Caco-2 (cell line): ENCODE measurements at places on chromosomes 11 and 22. TPM values are rescaled to one million over a fixed set of nuclear protein-coding genes. Genes with fewer than 3 reads are reported as not detected.

- H3K4me3 ChIP-seq: no peak overlapping the region
- peaks cover 36% of the 10 kb centered on the region for H3K4me1 ChIP-seq
- H3K36me3 ChIP-seq: no peaks in the 10 kb centered on the region
- DNase-seq: no peak
- H3K27me3 ChIP-seq: no peaks in the 10 kb centered on the region
Observed at GRCh38 chr11:77174559-77174958, 46.5 kb downstream of the MYO7A start.

- no peaks in the 10 kb centered on the region for H3K36me3 ChIP-seq
- no peak overlapping the region for H3K4me3 ChIP-seq
- H3K4me1 ChIP-seq: no peaks in the 10 kb centered on the region
- H3K27ac ChIP-seq: no peak overlapping the region
- H3K27me3 ChIP-seq: no peaks in the 10 kb centered on the region; the same call in 1 of the 2 replicates
- DNase-seq: no peak
Observed at GRCh38 chr22:49616356-49617231, 211.1 kb downstream of the BRD1 start.

The PLEKHB1 gene
- total RNA-seq: 12.7 and 15.5 TPM in 2 replicates

GRCh38 chr11:58771458-58771855 is 39.7 kb upstream of the GLYAT start:
- no peaks in the 10 kb centered on the region for H3K36me3 ChIP-seq
- H3K27me3 ChIP-seq: no peaks in the 10 kb centered on the region
- H3K27ac ChIP-seq: peak overlapping the region; percentile 72
- no peak for DNase-seq

The LRRC4C gene
- not detected in 2 replicates for total RNA-seq

DNA sequence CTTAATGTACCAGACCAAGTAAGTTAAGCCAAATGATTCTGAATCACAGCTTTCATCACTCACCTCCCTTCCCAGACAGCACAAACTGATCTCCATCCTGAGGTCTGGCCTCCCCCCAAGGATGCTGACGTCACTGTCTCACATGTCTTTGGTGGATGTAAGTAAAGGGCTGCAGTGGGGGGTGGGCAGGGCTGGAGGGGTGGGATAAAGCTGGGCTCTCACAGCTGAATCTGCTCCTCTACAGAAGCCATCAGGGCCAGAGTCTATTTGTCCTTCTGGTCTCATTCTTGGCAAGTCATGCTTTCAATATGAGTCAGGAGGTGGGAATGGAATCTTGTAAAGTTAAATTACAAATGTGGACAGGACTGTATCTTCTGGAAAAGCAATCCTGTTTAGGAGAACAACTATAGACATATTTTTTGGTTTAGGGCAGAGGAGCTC is 32.7 kb downstream of the P4HA3 start:
- no peak overlapping the region for H3K27ac ChIP-seq
- no peaks in the 10 kb centered on the region for H3K27me3 ChIP-seq
- no peaks in the 10 kb centered on the region for H3K36me3 ChIP-seq
- no peak for DNase-seq
- H3K4me3 ChIP-seq: no peak overlapping the region

DNA sequence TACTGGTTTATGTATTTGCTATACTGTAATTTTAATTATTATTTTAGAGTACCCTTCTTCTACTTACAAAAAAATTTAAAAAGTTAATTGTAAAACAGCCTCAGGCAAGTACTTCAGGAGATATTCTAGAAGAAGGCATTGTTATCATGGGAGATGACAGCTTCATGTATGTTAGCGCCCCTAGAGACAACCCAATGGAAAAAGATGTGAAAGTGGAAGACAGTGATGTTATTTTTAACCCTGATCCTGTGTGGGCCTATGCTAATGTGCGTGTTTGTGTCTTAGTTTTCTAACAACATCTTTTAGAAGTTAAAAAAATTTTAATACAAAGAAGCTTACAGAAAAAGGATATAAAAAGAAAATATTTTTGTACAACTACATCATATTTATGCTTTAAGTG is 205.0 kb downstream of the FAM76B start:
- H3K36me3 ChIP-seq: no peaks in the 10 kb centered on the region
- DNase-seq: no peak
- no peaks in the 10 kb centered on the region for H3K4me1 ChIP-seq
- no peak overlapping the region for H3K4me3 ChIP-seq
- H3K27me3 ChIP-seq: no peaks in the 10 kb centered on the region
- H3K27ac ChIP-seq: no peak overlapping the region

DNA sequence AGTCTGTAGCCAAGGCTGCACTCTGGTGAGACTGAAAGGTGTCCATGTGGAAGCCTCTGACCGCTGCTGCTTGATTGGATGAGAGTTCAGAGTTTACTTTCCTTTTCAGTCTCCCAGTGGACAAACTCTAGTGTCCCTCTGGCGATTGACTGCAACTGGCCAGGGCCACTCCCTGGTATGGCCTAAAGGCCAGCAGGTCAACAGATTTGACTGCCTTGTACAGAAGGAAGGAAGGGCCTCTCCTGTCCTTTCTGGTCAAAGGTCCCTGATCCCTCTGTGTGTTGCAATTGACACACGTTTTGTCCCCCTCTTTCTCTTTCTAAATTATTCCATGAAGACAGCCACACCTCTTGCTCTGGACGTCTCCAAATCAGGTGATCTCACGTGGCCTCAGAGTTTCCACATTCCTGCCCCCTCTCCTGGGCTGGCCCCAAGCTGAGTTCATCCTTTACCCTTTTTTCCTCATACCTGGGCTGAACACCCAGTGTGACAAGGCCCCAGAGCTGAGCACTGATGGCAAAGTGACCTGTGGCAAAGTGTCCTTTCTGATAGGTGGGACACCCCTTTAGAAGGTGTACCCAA is 18.7 kb upstream of the FBLN1 start:
- H3K4me3 ChIP-seq: no peak overlapping the region
- DNase-seq: peak; percentile 94
- H3K36me3 ChIP-seq: no peaks in the 10 kb centered on the region
- no peaks in the 10 kb centered on the region for H3K27me3 ChIP-seq
- peaks cover 40% of the 10 kb centered on the region for H3K4me1 ChIP-seq

- H3K4me1 ChIP-seq: peaks cover 4% of the 10 kb centered on the region; the same call in 1 of the 2 replicates
- no peak overlapping the region for H3K27ac ChIP-seq
- H3K4me3 ChIP-seq: no peak overlapping the region
- no peaks in the 10 kb centered on the region for H3K36me3 ChIP-seq
Observed at GRCh38 chr22:49365191-49365837, 462.4 kb downstream of the BRD1 start.

DNA sequence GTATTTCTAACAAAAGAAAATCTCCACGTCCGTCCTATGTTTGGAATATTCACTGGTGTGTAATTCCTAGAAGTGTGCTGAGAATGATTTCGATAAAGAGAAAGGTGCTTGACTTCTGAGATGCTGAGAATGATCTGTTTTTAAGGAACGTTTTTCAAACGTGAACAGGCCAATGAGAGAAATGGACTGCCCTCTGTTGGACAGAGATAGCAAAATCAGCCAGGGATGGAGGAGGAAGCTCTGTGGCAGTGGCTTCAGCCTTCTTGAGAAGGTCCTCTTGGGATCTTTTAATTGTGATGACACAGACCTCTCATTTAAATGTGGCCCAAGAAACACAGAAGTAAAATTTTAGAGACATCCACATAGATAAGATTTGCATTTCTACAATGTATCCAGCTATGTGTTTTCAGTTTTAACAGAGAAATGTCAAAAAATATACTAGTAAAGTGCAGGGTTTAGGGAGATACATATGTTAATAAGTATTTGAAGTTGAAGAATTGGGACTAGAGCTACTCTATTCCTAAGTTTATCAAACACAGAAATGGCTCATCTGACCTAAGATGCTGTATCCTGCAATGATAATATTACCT is 84.0 kb upstream of the RCN1 start:
- H3K27me3 ChIP-seq: peaks cover 2% of the 10 kb centered on the region
- no peaks in the 10 kb centered on the region for H3K36me3 ChIP-seq
- peak; percentile 44 for DNase-seq
- no peak overlapping the region for H3K27ac ChIP-seq

The APIP gene
- 19.8 and 21.1 TPM in 2 replicates for total RNA-seq

GRCh38 chr11:55697817-55698216 is 35.8 kb downstream of the OR4C6 start:
- H3K4me3 ChIP-seq: no peak overlapping the region
- no peak overlapping the region for H3K27ac ChIP-seq
- H3K36me3 ChIP-seq: no peaks in the 10 kb centered on the region
- no peaks in the 10 kb centered on the region for H3K4me1 ChIP-seq
- H3K27me3 ChIP-seq: no peaks in the 10 kb centered on the region

- no peak overlapping the region for H3K4me3 ChIP-seq
- no peaks in the 10 kb centered on the region for H3K36me3 ChIP-seq
- H3K4me1 ChIP-seq: no peaks in the 10 kb centered on the region
- no peaks in the 10 kb centered on the region for H3K27me3 ChIP-seq
- DNase-seq: no peak
Observed at GRCh38 chr11:26688701-26689100, 33.2 kb downstream of the SLC5A12 start.

The OR51B6 gene
- not detected in 2 replicates for total RNA-seq

GRCh38 chr11:122306831-122307391 is 190.9 kb upstream of the BLID start:
- no peaks in the 10 kb centered on the region for H3K36me3 ChIP-seq
- DNase-seq: no peak
- no peaks in the 10 kb centered on the region for H3K4me1 ChIP-seq
- no peak overlapping the region for H3K27ac ChIP-seq
- H3K4me3 ChIP-seq: no peak overlapping the region

DNA sequence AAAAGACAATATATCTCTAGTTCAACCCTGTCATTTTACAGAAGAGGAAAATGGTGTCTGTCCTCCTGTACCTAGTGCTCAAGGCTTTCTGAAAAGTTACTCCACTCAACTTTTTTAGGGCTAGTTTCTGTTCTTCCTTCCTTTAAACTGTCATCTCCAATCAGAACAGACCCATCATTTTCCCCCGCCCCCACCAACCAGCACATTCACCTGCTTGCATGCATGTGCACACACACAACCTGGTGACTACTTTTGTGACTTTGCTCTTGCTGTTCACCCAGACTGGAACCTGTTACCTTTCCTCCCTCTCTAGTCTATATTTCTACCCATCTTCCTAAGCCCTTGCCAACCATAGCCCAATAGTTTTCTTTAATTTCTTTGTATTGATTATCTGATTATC is 5.6 kb downstream of the FBXO7 start:
- no peaks in the 10 kb centered on the region for H3K36me3 ChIP-seq
- no peak overlapping the region for H3K27ac ChIP-seq
- DNase-seq: no peak

DNA sequence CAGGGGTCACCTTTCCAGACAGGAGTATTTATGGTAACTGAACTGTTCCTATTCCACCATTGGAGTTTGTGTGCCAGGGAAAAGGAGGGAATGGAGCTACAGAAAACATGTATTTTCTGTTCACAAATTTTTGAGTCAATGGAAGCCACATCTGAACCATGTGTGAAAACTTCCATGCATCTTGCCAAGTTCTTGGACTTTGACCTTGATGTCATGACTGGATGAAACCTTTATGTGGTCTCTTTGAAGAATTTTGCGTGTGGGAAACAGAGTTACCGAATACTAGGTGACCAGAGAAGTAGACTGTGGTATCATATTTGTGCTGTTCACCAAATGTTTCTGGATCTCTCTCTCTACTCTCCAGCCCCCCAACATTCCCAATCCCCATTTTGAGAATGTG is 104.8 kb downstream of the CD44 start:
- no peaks in the 10 kb centered on the region for H3K36me3 ChIP-seq
- H3K27ac ChIP-seq: no peak overlapping the region
- H3K4me3 ChIP-seq: no peak overlapping the region
- no peak for DNase-seq
- no peaks in the 10 kb centered on the region for H3K27me3 ChIP-seq

DNA sequence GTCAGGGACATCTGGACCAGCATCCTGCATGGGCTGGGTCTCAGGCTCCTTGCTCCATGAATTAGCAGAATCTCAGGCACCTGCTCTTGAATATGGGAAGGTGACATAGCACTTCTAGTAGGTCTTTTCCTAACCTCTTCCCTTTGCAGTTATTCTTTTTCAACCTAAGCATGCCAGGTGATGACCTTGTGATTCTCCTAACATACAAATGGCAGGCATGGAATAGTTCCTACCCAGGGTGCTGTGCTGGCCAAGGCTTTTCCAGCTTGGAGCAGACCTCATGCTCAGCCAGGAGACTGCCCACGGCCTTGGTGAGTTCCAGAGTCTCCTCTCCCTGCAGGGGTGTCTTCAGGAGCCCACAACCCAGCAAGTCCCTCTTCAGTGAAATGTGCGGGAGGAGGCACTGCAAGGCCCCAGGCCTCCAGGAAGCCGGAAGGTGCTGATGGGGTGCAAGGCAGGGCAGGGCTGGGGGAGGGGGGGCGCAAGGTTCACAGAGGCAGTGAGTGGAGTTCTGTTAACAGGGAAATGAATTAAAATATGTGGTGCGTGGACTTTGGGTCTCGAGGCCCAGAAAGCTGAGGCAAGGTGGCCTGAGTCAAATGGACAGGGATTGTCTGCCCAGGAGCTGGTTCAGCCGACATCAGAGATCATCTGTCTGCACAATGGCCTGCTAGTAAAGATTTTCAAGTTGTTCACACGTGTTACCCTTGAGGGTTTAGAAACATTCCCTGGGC is 75.9 kb upstream of the SEPTIN5 start:
- no peaks in the 10 kb centered on the region for H3K4me1 ChIP-seq
- H3K4me3 ChIP-seq: no peak overlapping the region
- DNase-seq: no peak
- no peaks in the 10 kb centered on the region for H3K36me3 ChIP-seq
- no peaks in the 10 kb centered on the region for H3K27me3 ChIP-seq
- H3K27ac ChIP-seq: no peak overlapping the region

GRCh38 chr11:95101935-95102334 is 12.3 kb downstream of the ENDOD1 start:
- DNase-seq: no peak
- no peaks in the 10 kb centered on the region for H3K36me3 ChIP-seq
- no peaks in the 10 kb centered on the region for H3K4me1 ChIP-seq
- no peak overlapping the region for H3K4me3 ChIP-seq
- no peaks in the 10 kb centered on the region for H3K27me3 ChIP-seq

The MYOD1 gene
- not detected in 2 replicates for total RNA-seq

GRCh38 chr22:40029189-40029890 is 34.6 kb downstream of the FAM83F start:
- no peak overlapping the region for H3K27ac ChIP-seq
- H3K36me3 ChIP-seq: no peaks in the 10 kb centered on the region; the same call in 1 of the 2 replicates
- no peaks in the 10 kb centered on the region for H3K4me1 ChIP-seq
- H3K4me3 ChIP-seq: no peak overlapping the region
- no peak for DNase-seq

- DNase-seq: no peak
- H3K4me1 ChIP-seq: peaks cover 57% of the 10 kb centered on the region
- peak overlapping the region; percentile 98 for H3K27ac ChIP-seq
- H3K27me3 ChIP-seq: no peaks in the 10 kb centered on the region
- H3K36me3 ChIP-seq: peaks cover 6% of the 10 kb centered on the region
Observed at GRCh38 chr22:19851291-19852176, 3.1 kb downstream of the GNB1L start.

The TFIP11 gene
- 27.4 and 27.7 TPM in 2 replicates for total RNA-seq

DNA sequence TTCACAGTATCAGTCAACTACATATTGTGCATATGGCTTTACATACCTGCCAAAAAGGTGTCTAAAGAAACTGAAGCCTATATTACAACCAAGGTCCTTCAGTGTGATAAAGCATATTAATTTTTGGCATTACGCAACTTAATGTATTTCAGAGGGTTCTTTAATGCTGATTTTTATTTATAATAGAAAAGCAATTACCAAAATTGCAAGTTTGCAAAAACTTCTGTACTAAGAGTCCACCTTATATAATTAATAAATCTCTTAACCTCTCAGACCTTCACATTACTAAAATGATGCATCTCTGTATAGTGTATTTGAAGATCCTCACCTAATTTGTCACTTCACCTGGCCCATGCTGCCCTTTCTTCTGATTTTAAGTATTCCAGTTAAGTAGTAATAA is 128.6 kb downstream of the GUCY1A2 start:
- no peak overlapping the region for H3K27ac ChIP-seq
- no peak for DNase-seq
- H3K36me3 ChIP-seq: no peaks in the 10 kb centered on the region
- no peaks in the 10 kb centered on the region for H3K27me3 ChIP-seq
- no peak overlapping the region for H3K4me3 ChIP-seq
